IPS DF 6.9 (cell line): ENCODE measurements at places on chromosomes 7 and 10.
A peak's percentile ranks its signal among the peaks of the same experiment; 100 is the strongest.

DNA sequence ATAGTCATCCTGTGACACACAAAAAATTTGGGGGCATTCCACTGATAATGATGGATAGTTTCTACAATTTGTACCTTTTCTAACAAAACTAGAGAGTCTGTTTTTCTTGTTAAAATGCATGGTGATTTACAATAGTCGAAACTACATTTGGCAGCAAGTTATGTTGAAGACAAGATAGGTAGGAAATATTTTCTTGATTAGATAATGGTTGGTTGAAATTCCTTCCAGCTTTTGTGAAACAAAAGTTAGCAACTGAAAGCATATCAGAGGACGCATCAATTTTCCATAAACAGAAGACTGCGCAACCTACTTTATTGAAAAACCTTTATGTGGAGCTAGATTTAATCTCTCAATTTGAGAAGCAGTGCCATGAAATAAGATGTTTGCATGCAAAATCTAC is 155.8 kb upstream of the GLI3 start:
- DNase-seq = no peak

DNA sequence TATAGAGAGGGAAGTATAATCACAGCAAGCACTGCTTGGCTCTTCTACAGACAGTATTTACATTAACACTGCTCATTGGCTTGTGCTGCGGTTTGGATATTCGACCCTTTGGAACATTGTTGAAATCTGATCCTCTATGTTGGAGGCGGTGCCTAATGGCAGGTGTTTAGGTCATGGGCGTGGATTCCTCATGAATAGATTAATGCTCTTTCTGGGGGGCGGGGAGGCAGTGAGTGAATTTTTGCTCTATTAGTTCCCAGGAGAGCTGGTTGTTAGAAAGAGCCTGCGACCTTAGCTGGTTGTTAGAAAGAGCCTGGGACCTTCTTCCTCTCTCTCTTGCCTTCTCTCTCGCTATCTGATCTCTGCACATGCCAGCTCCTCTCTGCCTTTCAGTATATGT is 77.3 kb upstream of the SVIL start:
- no peak for DNase-seq

DNA sequence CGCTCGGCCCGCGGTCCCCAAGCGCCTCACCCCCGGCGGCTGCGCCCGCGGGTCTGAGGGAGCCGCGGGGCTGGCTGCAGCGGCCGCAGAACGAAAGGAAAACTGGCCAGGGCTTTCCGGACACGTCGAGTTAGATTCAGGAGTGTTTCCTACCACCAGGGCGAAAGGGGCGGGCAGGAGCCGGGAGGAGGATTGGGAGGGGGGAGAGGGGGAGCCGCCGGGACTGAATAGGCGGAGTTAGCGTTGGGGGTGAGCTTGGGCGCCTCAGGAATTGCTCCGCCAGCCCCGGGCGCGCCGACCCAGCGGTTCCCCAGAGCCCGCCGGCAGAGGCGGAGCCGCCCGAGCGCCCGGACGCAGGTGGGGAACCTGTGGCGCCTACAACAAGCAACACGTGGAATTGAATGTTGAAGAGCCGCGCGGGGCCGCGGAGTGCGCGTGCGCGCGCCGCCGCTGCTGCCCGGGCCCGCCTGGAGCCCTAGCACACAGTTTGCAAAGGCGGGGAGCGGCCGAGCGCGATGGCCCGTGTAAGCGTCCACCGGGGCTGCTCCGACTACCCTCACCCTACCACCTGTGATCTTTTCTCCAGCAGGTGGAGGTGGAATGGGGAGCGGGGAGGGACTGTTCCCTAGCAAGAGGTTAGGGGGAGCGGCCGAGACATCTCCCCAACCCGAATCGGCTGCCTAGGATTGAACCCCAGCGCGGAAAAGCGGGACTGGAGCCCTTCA is at the start of gene CADPS2:
TSS of gene CADPS2 (minus strand) at position 104 of the 725 bp plus-strand sequence. CDS start 123 bp downstream, outside the sequence.
- peak; percentile 37 for DNase-seq

- DNase-seq = no peak
Observed at GRCh38 chr7:114531326-114531725, 116.7 kb downstream of the FOXP2 start.

DNA sequence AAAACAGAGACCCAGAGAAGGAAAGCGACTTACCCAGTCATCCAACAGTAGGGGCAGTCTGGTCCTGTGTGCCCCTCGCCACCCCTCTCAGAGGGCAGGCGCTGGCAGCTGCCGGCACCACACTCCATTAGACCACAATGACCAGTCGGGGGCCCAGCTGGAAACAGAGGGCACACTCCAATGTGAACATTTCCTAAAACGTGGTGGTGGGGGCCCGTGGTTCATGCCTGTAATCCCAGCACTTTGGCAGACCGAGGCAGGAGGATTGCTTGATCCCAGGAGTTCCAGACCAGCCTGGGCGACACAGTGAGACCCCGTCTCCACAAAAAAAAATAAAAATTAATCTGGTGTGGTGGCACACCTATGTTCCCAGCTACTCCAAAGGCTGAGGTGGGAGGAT is 912 bp upstream of the OAT start:
- no peak for DNase-seq

GRCh38 chr7:139930286-139930965 is 101.4 kb downstream of the TBXAS1 start:
- no peak for DNase-seq

DNA sequence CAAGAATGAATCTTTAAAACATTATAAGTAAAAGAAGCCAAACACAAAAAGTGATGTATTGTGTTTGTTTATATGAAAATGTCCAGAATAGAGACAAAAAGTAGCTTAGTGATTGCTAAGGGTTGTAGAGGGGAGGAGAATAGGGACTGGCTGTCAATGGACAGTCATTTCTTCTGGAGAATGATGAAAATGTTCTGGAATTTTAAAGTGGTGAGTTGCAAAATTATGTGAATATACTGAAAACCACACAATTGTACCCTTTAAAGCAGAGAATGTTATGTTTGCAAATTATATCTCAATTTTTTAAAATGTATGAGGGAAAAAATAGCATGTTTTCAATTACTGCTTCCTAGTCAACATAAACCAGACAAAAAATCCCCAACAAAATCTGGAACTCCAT is 174.2 kb downstream of the KMT2E start:
- DNase-seq = no peak

DNA sequence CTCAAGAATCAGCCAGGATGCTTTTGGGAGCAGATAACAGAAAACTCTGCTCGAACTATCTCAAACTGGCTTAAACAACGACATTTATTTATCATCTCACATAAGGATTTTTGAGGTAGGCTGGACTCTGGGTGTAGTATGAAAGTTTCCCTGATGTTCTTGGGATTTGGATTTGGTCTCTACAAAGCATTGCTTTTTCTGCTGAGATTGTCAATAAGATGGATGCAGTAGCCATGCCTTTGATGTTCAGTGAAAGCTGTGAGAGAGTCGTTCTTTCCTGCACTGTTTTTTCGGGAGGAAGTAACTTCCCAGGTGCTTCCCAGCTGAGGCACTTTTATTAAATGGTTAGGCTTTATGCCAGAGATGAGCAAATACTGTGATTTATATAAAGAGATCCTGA is 181.1 kb downstream of the PRKG1 start:
- DNase-seq = no peak

GRCh38 chr7:6476596-6477317 is 29.0 kb upstream of the DAGLB start:
- no peak for DNase-seq
